Skin of body (tissue), 3 donors: ENCODE measurements at places on chromosomes 16 and 17. TPM values are rescaled to one million over a fixed set of nuclear protein-coding genes. Genes with fewer than 3 reads are reported as not detected.

DNA sequence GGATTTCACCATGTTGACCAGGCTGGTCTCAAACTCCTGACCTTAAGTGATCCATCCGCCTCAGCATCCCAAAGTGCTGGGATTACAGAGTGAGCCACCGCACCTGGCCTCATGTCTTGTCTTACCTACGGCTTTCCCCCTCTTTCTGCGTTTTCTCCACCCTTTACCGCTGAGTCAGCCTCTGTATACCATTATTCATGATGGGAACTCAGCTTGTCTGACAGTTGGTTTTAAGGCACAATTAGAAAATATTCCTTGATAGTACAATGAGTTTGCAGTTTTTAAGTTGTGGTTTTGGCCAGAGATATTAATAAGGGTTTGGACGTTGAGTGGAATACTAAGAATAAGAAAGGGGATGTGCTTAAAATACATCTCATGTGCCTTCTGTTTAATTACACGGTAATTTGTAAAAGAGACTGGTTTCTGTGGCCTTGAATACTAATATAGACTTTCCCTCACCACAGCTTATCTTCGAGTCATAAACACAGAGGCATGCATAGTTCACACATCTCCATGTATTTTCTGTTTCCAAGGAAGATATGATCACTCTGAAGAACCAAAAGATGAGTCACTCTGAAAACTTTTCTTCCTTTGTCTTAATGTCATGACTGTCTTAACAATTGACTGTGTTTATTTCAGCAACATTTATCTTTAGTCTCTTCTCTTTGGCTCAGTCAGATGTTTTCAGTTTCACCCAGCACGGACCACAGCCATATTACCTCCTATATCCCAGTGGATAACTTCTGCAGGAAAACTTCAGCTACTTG lies 54.4 kb downstream of the PITPNC1 start:
- no peak for DNase-seq

DNA sequence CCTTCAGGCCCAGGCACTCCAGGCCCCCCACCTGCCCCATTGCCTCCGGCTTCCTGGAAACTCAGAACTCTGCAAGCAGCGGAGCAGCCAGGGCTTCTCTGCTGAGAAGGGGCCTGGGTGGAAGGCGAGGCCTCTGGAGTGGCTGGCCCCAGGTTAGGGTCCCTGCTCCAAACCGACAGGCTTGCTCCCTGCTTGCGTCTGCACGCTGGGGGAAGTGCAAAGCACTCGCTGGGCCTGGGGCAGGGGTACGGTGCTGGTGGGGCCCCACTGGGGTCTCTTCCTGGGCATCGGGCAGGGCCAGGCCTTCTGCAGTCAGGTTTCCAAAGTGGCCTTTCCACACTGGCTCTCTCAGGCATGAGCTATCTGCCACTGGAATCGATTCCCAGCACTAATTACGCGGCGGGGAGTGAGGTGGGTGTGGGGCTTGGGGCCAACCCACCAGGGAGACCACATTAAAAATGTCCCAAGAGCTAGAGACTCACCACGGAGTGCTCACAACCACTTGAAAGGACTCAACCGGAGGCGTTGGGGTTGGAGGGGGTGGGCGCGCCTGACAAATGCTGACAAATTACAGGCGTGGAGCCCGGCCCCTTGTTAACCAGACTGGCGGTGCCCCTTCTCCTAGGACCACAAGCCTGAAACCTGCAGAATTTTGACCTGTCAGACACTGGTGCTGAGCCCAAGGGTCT lies 17.9 kb downstream of the FAM83G start:
- no peak for DNase-seq

DNA sequence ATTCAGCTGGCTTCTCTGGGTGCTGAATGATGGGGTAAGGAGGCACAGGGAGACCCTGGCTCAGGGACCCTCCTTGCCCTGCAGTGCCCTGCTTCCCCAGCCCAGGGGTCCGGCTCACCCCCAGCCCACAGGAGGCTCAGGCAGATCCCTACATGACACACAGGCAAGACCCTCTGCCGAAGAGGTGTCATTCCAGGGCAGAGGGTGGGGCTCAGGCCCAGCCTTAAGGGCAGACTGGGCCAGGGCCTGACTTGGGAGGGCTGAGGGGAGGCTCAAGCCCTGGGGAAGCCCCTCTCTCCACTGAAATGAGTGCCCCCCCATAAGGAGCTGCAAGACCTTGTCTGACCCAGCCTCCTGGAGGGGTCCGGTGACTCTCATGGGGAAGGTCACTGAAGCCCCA lies 30.3 kb upstream of the KSR1 start:
- DNase-seq = no peak

GRCh38 chr17:66467766-66468165 lies 165.4 kb downstream of the PRKCA start:
- DNase-seq = no peak

GRCh38 chr17:17780922-17781590 lies 55.7 kb downstream of the SREBF1 start:
- peak; percentile 22 for DNase-seq

DNA sequence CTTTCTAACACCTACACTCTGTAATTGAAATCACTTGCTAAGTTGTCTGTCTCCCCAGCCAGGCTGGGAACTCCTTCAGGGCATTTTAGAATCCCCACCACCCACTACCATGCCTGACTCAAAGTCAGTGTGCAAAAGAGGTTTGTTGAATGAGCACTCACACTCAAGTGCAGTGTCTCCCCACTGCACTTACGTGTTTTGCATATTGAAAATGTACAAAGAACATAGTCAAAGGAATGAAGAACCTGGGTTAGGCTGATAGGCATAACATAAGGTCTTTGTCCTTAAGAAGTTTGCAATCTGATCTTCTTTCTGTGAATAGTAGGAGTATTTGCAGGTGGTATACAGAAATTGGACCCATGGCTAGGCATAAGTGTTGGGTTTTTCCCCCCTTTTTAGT lies 33.8 kb upstream of the DDX52 start:
- no peak for DNase-seq

The CES4A gene
- total RNA-seq = 7.9 TPM

The ELMO3 gene
- total RNA-seq = 4.0 TPM
